ENCODE measurements at places on chromosomes 6 and 20.

- peak; percentile 43 for DNase-seq
Observed at GRCh38 chr20:22456109-22456508, 128.3 kb downstream of the FOXA2 start.

DNA sequence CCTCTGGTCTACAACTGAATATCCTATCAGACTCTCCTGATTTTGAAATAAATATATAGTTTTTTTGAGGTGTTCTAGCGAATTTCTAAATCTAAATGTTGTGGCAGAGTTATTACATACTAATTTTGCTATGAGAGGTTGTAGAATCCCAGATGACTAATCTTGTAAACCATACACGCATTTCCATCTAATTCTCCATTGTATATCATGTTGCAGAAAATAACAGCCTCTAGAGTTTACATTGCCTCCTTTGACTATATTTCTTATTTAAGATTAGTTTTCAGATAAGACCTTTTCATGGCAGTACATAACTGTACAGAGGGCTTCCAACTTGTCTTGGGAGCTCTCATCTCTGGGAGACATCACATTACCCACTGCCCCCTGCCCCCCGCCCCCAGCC lies 22.9 kb downstream of the PTPN1 start:
- no peak for DNase-seq

GRCh38 chr20:62739581-62740285 lies 31.1 kb downstream of the NTSR1 start:
- no peak for DNase-seq

- DNase-seq = no peak
Observed at GRCh38 chr6:7075341-7076000, 32.3 kb upstream of the RREB1 start.

DNA sequence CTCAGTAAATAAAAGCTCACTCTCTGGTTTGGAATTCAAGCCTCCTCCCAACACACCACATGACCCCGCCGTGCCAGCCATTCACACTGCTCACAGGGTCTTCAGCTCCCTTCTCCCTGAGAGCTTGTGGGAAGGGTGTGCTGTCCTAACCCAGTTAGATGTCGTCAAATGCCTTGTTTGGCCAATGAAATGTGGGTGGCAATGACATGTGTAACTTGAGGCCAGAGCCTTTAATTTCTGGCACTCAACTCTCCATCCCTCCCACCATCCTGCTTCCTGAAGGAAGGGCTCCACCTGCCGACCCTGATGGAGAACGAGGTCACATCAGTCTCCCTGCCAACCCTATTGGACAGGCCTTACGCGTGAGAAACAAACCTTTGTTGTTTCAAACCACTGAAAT lies 224.5 kb upstream of the AGPAT4 start:
- no peak for DNase-seq

GRCh38 chr20:50592282-50593004 lies 82.3 kb downstream of the PTPN1 start:
- no peak for DNase-seq

DNA sequence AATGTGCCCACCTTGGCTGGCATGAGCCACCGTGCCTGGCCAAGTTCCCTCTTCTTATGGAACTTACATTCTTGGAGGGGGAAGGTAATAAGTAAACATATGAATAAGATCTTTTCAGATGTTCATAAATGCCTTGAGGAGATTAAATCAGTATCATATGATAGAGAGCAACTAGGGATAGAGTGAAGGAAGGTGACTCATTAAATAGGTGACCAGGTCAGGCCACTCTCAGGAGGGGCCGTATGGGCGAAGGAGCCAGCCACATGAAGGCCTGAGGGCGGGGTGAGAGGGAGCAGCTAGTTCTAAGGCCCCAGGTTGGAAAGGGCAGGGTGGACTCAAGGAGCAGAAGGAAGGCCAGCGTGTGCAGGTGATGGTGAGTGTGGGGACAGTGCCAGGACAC lies 91.1 kb downstream of the UST start:
- no peak for DNase-seq

- DNase-seq = no peak
Observed at GRCh38 chr6:75746221-75746620, 2.8 kb upstream of the MYO6 start.

DNA sequence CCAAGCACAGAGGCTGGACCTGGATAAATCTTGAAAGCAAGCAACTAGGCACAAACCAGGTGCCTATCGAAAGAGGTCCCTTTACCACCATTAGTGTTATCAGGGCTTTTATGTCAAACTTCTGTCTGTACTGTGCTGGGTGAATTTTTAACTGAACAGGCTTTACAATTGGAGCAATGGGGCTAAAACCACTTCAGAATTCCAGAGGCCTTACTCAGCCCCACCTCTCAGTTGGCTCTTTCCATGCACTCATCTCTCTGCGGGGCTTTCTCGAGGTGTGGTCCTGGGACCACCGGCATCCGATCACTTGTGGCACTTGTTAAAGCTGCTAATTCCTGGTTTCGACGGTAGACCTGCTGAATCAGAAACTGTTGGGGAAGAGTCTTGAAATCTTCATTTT lies 232.5 kb downstream of the SOX4 start:
- no peak for DNase-seq

DNA sequence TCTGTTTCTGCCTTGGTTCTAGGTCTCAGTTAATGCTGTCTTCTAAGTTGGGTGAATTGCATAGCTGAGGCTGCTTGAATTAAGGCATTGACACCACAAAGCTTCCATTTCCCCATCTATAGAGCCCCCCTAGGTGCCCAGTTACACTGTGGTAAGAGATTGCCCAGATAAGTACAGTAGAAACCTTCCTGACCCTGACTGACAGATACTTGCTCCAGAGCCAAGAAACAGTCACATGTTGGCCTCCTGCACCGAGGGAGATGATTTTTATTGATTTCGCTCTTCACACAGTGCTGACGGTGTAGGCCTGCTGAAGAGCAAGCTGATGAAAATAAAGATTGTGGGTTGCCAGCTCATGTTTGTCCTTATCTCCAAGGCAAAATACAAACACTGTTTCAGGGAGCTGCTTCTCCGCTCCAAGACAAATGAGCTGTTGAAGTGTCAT lies 67.9 kb downstream of the TRMT11 start:
- DNase-seq = no peak

GRCh38 chr20:20655883-20656282 lies 56.6 kb downstream of the RALGAPA2 start:
- DNase-seq = no peak

- DNase-seq = no peak
Observed at GRCh38 chr6:142117366-142117765, 15.4 kb upstream of the GJE1 start.

DNA sequence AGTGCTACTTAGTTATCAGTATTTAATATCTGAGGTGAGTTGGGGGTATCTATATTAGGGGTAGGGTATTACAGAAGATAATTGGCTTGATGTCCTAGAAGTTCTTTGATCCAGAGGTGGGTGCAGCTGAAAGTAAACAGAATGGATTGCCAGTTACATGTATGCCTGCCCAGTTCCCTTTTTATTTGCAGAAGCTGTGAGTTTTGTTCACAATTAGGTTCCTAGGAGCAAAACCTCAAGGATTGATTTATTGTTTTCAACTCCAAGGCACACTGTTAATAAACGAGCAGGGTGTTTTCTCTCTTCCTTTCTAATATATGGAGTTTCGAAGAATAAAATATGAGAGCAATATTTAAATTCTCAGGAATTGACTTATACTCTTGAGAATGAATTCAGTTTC lies 129.0 kb downstream of the SULF2 start:
- no peak for DNase-seq

GRCh38 chr20:40600441-40601219 lies 88.4 kb downstream of the MAFB start:
- no peak for DNase-seq

Data from COR-L47 (cell line).